ENCODE measurements at places on chromosomes 2 and 18.
A peak's percentile ranks its signal among the peaks of the same experiment; 100 is the strongest.

GRCh38 chr2:227368574-227368973 lies 10.5 kb downstream of the TM4SF20 start:
- DNase-seq: no peak

DNA sequence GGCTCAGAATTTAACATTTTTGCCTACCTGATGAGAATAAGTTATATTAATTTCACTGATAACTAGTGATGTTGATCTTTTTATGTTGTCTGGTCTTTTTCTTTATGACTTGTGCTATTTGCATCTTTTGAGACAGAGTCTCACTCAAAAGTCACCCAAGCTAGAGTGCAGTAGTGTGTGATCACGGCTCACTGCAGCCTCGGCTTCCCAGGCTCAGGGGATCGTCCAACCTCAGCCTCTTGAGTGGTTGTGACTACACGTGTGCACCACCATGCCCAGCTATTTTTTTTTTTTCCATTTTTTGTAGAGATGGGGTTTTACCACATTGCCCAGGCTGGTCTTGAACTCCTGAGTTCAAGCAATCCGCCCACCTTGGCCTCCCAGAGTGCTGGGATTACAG lies 7.5 kb downstream of the SMCHD1 start:
- no peak for DNase-seq

DNA sequence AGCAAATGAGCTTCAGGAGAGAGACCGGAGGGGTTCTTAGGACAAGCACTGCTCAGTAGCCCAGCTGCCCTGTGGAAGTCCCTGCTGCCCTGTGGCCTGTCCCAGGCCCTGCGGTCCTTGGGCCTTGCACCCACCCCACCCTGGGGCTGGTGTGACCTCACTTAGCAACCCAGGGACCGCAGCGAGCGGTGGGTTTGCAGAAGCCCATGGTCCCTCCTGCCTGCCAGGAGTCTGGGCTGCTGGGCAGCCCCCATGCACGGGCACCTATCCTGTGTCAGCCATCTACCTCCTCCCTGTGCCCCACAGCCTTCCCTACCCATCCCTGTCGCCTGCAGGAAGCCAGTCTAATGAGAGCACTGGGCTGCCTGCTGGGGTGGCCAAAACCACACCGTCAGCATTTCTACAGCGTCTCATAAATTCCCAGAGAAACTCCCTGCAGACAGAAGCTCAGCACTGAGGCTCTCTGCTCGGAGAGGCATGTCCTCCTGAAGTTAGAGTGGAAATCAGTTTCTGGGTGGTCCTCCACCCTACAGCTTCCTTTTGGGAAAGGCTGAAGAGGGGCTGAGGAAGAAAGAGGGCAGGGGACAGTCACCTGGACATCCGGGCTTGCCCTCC lies 231.1 kb upstream of the HS6ST1 start:
- no peak for DNase-seq

DNA sequence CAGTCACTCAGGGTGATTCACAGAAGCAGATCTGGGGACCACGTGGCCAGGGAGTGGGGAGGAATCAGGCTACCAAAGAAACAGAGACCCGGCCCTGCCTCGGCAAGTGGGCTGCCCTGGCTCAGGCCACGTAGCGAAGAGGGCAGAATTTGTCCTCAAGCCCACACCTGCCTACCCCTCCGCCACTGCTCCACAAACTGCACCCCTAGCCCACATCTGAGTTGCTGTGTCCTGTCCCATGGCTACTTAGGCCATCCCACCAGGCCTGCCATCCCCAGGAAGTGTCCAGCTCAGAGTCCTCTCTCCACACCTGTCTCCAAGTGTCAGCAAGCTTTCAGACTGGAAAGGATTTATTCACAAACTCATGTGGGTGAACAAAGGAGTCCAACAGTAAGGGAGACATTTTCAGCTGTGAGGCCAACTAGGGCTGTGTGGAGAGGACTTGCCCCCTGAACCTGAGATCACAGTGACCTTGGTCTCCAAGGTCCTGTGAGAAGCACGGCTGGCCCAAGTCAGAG lies 31.7 kb upstream of the ASPRV1 start:
- DNase-seq: no peak

DNA sequence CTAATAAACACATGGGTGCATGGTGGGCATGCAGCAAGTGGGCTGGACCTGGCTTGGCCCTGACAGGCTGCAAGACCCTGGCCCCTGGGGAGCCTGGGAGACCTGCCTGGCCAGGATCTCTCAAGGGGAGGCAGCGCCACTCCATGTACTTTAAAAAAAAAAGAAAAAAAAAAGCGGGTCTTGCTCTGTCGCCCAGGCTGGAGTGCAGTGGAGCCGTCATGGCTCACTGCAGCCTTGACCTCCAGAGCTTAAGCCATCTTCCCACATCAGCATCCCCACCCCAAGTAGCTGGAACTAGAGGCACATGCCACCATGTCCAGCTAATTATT lies 29.5 kb upstream of the SEMA4C start:
- no peak for DNase-seq

- DNase-seq: no peak
Measured at GRCh38 chr2:209642146-209642820, 129.3 kb upstream of the UNC80 start.

- no peak for DNase-seq
Measured at GRCh38 chr2:207088839-207089238, 76.9 kb downstream of the KLF7 start.

GRCh38 chr2:223100061-223100511 lies 48.1 kb downstream of the KCNE4 start:
- no peak for DNase-seq

DNA sequence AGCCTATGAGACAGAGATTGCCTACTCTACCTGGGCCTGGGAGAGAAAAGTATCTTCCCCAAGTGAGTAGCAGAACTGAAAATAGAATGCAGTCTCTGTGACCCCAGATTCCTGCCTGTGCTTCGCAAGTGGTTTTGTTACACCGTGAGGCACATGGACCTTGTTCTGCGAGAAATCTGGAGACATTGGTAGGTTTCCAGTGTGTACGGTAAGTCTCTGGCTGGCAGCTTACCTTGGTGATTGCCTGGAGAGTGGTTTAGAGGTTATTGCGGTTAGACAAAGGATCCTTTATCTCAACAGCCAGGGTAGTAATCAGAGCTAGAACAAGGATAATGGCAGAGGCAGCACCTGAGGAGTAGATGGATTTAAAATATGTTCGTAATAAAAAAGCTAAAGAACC lies 606.0 kb upstream of the GCFC2 start:
- no peak for DNase-seq

- no peak for DNase-seq
Measured at GRCh38 chr2:853203-853870, 97.3 kb upstream of the SNTG2 start.

DNA sequence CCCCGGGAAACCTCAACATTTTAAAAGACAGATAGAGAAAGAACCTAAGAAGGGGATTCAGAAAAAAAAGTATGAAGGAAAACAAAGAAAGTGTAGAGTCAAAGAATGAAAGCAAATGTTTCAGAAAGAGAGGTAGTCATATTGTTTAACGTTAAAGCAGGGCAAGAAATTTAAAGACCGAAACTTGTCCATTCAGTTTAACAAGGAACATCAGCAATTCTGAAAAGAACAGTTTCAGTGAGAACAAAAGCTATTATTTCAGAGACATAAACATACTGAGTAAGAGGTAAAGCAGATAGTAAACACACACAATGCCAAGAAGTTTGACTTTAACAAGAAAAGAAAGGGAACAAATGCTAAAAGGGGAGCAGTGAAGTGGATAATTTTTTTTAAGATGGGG lies 41.1 kb downstream of the MBD2 start:
- DNase-seq: no peak

DNA sequence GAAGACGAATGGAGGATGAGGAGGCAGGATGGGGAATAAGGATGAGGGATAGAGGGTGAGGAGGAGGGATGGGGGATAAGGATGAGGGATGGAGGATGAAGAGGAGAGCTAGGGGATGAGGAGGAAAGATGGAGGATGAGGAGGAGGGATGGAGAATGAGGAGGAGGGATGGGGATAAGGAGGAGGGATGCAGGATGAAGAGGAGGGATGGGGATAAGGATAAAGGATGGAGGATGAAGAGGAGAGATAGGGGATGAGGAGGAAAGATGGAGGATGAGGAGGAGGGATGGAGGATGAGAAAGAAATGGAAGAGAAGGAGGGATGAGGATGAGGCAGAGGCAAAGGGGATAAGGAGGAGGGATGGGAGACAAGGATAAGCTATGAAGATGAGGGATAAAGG lies 230.0 kb downstream of the NAPG start:
- DNase-seq: no peak

DNA sequence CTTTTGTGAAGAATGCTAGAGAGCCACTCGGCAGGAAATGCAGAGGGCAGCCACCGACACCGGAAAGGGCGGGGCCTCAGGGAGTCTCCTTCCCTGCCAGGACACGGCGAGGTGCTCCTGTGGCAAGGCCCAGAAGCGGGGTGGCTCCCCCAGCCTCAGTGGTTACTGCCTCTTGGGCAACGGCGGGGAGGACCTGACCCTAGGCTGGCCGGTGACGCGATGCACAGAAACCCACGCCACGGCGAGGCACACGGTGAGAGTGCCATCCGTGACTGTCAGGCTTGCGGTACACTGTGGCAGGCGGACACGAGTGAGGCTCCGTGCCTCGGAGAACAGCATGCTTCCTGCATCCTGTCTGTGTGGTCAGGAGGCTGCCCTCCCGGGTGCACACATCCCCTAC lies 47.8 kb downstream of the ZAP70 start:
- DNase-seq: no peak

DNA sequence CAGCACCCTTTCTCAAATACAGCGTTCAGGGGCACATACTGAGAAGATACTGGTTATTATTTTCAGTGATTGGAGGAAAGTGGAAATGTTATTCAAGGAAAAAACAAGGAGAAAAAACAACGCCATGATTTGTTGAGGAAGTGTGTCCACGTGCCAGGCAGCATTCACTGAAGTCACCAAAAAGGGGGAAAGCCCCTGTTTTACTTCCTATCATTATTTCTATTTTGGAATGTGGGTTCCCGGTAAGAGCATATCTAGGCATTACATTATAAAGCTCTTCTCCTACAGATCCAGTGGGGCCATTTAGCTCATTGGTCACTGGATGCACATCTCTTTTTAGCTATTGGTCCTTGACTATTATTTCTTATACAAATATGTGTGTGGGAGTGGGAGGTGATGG lies 518.7 kb downstream of the TXNL1 start:
- DNase-seq: no peak

- no peak for DNase-seq
Measured at GRCh38 chr18:12825230-12825629, 58.8 kb downstream of the PTPN2 start.

GRCh38 chr2:112891385-112891831 lies 19.6 kb upstream of the IL37 start:
- no peak for DNase-seq

DNA sequence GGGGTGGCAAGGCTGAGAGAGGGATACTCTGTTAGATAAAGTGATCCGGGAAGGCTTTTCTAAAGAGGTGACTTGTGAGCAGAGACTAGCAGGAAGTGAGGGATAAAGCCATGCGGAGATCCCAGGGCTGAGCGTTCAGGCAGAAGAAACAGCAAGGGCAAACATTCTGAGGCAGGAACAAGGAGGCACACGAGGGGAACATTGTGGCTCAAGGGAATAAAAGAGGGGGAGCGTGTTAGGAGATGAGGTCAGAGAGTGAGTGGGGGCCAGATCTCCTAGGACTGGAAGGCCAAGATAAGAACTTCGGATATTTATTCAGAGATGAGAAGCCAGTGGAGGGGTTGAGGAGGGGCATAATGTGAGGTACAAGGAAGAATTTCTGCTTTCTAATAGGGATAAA lies 67.1 kb downstream of the ACTR2 start:
- DNase-seq: no peak

- DNase-seq: no peak
Measured at GRCh38 chr2:106061611-106062349, 132.3 kb downstream of the UXS1 start.

DNA sequence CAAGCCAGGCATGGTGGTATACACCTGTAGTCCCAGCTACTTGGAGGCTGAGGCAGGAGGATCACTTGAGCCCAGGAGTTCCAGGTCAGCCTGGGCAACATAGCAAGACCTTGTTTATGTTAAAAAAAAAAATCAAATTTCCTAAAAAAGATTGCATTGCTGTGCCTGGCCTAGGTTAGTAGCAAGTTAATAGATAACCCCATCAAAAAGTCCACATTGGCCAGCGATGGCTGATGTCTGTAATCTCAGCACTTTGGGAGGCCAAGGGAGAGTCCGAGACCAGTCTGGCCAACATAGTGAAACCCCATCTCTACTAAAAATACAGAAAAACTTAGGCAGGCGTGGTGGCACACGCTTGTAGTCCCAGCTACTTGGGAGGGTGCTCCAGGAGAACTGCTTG lies 38.7 kb downstream of the PARD6G start:
- no peak for DNase-seq

GRCh38 chr18:3525870-3526420 lies 76.0 kb downstream of the TGIF1 start:
- DNase-seq: peak; percentile 56

GRCh38 chr2:233354971-233355574 lies 779 bp downstream of the DGKD start:
- DNase-seq: no peak

DNA sequence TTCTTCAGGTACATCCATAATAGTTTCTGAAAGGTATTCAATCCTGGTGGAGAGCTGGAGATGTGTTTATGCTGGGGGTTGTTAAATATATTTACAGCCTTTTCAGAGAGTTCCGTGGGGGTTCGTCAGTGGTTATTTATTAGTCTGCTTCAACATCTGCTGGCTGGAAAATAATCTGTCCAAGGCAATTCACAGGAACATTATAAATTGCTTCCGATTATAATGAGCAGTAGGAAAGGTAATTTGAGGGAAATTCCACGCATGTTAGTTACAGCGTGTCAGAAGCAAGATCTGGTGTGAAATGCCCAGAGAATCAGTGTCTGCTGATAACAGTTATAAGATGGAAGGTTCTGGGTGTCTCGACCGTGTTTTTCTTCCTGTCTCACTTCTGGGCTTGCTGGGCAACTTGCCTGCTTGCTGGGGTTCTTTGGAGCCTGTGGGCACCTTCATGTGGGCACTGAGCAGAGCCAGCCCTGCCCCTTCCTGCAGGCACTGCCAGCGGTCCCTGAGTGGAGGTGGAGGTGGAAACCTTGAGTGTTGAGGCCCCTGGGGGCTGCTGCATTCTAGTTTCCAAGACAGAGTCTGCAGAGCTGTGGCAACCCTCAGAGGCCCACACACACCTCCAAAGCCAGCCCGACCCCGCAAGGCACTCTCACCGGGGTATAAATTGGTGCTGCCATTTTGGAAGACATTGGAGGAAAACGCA lies 185.7 kb downstream of the FAM210A start:
- DNase-seq: no peak

DNA sequence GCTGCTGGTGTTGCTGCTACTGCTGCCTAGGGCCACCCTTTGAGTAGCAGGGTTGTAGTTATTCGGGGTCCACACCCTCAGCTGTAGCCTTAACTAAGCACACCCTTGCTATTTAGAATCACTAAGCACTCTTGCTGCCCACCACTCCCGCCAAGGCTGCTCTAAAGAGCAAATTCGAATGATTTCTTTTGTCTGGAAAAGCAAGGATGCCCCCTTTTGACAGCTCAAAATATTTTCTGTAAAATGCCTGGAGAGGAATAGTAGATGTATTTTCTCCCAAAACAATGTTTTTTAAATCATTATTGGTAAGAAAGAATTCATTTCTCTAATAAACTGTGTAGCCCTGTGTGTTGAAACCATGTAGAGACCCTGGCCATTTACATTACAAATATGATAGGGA lies 80.8 kb upstream of the PAPOLG start:
- no peak for DNase-seq

- DNase-seq: no peak
Measured at GRCh38 chr2:47190188-47190881, 35.2 kb upstream of the STPG4 start.

- DNase-seq: peak; percentile 70
Measured at GRCh38 chr2:80499095-80499494, 194.5 kb upstream of the LRRTM1 start.

Measured in SK-MEL-5 (cell line).